Vagina (tissue), 2 donors: ENCODE measurements at places on chromosomes 6 and 20.

DNA sequence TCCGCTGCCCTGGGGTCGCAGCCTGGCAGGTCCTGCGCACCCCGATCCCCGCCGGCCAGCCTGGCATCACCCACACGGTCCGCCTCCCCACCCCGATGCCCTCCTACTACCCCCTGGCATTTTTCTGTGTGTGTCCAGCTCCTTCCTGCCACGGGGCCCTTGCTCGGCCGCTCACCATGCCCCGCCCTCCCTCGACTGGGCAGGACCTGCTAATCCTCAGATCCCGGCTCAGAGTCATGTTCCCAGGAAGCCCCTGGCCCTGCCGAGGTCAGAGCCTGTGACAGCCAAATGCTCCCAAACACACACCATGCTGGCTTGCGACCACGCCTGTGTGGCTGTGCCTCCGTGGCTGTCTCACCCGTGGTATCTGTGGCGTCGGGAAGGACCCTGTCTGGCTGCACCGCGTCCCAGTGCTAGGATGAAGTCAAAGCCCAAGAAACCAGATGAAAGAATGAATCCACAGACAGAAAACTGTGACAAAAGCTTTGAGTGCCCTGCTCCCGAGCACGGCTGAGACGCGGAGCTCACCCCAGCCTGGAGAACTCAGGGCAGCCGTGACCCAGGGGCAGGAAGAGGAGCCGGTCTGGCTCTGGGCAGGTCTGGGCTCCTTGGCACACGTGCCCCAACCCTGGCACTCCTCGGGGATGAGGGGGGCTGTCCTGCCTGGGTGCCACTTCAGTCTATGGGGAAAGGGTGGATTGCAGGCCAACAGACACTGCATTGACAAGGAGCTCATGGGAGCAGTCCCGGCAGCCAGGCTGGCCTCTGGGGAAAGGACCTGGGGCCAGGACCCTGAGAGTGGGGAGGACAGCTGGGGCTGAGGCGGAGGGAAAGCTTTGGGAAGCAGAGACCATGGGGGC, 20.8 kb upstream of the SLCO4A1 start:
- DNase-seq: no peak

DNA sequence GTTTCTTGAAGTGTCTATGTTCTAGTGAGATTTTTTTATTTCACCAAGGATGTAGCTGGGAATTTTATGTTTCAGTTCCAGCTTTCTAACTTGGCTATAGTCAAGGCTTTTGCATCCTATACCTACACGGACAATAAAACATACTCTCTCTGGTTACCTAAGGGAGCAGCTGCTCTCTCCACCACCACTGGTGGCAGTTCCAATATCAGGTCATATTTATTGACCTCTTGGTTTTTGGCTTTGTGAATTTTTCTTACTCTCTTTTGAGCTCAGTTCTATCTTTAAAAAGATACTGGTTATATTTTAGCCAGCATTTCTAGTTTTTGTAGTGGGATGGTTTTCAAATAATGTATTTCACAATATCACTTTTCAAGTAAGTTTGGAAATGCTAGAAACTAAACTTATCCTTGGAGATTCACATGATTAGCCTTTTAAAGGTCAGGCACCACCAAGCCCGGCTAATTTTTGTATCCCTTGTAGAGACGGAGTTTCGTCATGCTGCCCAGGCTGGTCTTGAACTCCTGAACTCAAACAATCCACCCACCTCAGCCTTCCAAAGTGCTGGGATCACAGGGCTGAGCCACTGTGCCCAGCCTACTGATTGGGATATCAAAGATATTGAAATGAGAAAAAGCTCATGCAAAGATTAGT, 34.7 kb upstream of the HAO1 start:
- DNase-seq: no peak

- no peak for DNase-seq
Observed at GRCh38 chr20:22425344-22426295, 158.8 kb downstream of the FOXA2 start.

GRCh38 chr20:46406986-46407670, 713 bp upstream of the ELMO2 start:
- no peak for DNase-seq

DNA sequence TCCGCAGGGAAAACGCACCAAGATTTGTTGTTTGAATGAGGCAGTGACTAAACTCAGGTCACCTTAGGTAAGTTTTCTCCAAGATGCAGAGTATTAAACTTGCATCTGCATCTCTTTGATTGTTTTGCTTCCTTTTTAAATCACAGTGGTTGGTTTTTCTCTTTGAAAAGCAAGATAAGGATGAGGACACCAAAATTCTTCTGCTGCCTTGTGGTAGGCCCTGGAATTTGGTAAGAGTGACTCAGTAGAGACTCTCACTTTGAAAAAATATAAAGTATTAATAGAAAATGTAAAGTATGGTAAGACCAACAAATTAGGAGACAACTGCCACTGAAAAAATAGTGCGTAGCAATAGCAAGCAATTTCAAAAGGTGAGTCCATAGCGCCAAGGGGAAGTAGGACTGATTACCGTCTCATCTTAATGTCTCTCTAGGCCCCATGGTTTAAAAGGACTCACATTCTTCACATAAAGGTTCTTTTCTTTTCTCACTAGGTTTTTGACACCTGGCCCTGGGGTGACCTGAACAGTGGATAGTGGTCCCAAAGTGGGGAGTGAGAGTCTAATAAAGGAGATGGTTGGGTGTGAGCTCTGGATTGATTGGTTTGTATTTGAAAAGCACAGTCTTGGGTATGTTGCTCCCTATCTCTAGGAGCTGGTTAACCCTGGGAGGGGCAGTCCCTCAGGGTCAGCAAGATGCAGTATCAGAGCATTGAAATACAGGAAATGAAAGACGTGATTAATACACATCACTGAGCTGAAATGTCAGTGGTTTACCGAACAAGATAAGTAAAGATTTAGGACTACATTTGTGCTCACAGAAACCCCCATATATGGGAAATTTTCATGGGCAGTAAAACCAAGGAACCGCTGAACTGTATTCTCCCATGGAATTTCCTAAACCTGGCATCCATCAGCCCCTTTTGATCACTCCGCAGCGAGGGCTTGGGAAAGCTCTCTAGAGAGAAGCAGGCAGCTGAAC, 221.2 kb downstream of the SLC24A3 start:
- DNase-seq: no peak

DNA sequence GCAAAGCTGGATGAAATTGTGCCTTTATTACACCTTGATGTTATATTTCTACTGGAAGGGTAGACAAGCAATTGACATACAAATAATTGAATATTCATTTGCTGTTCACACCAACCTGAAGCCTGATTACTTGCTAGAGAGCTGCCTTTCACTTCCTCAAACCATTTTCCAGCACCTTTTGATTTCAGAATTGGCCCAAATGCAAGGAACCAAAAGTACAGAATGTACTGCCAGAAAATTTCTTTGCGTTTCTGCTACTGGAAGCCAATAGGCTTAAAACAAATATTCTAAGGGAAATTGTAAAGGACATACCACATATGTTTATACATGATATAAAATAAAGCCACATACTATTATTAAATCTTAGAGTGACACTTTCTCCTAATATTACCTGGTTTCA, 94.5 kb downstream of the RFPL4B start:
- no peak for DNase-seq

DNA sequence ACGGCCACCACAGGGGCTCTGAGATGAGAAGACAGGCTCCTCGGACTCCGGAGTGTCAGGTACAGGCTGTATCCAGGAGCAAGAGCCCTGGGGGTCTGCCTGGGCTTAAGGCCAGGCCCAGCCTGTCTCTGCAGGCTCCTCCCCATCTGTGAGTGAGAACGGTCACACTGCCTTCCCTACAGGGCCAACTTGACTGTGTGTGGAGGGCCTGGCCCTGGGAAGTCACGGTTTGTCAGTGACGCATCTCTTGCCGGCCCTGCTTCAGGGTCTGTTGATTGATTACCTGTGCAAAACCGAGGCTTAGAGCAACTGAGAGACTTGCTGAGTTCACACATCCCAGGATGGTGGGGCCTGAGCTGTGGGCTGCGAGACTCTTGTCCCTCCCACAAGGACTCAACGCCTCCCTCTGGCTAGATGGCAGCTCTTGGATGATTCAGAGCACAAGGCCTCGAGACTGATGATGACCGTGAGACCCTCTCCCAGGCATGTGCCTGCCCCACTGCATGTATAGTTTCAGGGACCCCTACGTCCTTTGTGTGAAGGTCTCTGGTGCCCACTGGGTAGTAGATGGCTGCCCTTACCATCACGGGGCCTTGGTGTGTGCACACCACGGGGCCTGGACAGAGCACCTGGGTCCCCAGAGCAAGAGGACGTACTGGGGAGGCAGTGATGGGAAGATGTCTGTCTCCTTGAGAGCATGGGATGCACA, 5.9 kb downstream of the RBM38 start:
- no peak for DNase-seq

- no peak for DNase-seq
Observed at GRCh38 chr20:35015863-35016193, 60.2 kb downstream of the MYH7B start.

GRCh38 chr20:47343007-47343472, 13.5 kb downstream of the ZMYND8 start:
- DNase-seq: no peak

DNA sequence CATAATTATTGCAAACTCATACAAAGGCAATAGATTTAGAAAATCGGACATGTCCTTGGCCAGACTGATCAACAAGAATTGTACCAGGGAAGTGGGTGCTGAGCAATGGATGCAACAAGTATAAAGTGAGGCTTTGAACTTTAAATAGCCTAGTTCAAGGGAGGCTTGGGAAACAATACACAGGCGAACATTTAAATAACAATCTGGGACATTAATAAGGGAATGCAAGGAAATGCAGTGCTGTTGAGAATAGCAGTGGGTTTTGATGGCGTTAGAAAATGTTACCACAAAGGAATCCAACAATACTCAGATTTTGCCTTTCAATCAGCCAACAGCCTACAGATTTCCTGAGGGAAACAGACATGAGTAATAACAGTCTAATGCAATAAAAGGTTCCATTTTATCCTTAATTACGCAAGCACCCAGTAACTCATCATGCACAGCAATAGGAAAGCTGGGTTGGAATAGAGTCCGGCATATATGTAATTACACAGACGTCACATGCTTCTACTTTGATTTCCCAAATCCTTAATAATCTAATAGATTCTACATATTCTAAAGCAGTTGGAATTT, 134.6 kb downstream of the PHACTR1 start:
- DNase-seq: no peak

- no peak for DNase-seq
Observed at GRCh38 chr20:52434041-52434425, 242.5 kb upstream of the ZFP64 start.

DNA sequence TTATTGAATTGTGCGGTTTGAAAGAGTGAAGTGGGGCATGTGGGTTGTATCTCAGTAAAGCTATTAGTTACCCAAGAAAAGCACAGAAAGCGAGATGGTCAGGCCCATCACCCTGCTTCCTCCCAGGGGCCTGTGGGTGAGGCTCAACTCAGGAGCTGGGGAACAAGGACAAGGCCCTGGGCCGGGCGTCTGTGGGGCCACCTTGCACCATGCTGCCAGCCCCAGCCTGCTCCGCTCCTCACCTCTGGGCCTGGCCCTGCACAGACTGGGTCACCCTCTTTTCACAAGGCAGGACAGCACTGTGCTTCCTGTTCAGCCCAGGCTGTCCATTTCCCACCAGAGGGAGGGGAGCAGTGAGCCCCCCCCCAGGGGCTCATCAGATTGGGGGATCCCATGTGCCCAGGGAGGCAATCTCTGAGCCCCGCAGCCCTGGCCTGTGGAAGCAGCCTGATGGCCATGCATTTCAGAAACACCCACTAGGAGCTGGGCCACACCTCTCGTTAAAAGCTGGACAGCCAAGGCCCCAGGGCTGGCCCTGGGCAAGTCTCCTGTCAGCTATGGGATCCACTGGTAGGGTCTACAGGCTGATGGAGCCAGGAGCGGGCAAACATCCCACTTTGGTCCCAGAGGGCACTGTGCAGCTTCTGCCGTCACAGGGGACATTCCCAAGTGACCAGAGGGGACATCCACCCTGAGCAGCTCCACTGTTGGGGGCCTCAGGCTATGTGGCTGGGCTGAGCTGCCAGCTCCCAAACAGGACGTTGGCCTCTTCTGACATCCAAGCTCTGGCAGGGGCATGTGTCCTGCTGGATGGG, 55.9 kb downstream of the YTHDF1 start:
- DNase-seq: no peak

DNA sequence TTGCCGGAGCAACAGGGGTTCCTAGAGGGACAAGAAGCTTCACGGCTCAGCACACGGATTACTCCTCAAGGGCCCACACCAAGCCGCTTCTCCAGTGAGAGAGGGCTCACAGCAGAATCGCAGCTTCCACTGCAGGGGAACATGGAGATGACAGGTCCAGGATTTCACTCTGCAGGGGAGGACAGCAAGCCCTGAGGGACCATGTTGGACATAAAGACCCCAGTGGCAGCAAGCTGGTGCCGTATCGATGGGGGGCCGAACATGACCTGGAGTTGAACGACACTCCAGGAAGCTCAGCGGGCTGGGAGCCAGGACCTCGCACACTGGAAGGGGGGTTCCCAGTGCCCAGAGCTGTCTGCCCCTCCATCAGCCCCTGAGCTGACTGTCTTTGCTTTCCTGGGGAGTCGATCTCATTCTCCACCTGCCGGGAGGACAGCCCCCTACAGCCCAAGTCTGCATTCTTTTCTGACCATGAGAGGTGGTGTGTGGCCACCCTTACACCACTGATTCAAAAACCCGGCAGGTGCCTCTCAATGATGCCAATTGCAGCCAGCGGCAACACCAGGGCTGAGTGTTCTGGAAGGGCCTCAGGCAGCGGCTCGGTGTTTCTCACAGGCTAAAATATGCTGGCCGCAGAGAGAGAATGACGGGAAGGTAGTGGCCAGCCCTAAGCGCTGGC, 194.5 kb upstream of the CDH4 start:
- no peak for DNase-seq

DNA sequence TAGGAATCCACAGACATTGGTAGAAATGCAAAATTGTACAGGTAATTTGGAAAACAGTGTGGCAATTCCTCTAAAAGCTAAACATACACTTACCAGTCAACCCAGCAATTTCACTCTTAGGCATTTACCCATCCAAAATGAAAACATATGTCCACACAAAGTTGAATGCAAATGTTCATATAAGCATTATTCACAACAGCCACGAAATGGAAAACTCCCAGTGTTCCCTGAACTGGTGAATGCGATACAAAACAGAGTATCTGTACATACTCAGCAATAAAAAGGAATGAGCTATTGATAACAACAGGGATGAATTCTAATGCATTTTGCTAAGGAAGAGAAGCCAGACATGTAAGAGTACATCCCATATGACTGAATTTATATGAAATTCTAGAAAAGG, 32.4 kb upstream of the RAB22A start:
- no peak for DNase-seq

- DNase-seq: no peak
Observed at GRCh38 chr6:42347456-42347855, 104.3 kb downstream of the TRERF1 start.

GRCh38 chr20:47614703-47615309, 113.1 kb downstream of the NCOA3 start:
- no peak for DNase-seq

DNA sequence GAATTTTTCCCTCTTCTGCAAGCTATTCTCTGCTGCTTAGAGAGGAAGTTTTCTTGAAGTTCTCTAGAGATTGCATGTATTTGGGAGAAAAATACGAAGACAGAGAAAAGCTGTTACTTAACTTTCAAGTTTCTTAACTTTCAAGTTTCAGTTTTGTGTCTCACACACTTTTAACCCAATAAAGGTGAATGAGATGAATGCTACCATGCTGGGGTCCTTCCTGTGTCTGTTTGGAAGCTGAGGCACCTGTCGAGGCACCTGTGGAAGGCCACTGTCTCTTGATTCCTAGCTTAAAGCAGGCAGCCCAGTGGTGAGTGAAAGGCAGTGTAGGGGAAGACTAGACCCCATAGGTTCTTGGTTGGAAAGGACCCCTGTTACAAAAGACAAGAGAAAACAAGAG, 372.8 kb upstream of the JARID2 start:
- DNase-seq: no peak
